T-helper 2 cell treated with Interferon-gamma antibody and Interleukin-4, amounts not matched to agents 100 ng/mL and 5 ng/mL, for 36 hours (primary cell): ENCODE measurements at places on chromosomes 6 and 20. TPM values are rescaled to one million over a fixed set of nuclear protein-coding genes. Genes with fewer than 3 reads are reported as not detected.

Gene GLP1R
- total RNA-seq: not detected in 2 replicates

Gene CENPW
- 57.9 and 60.6 TPM in 2 replicates for total RNA-seq

Gene CFB
- total RNA-seq: not detected in 2 replicates

Gene EYS
- not detected in 2 replicates for total RNA-seq

Gene UNC93A
- not detected in 2 replicates for total RNA-seq

Gene CPNE5
- 2.2 and 2.5 TPM in 2 replicates for total RNA-seq
